ENCODE measurements at places on chromosomes 6 and 20.

- DNase-seq = no peak
Observed at GRCh38 chr20:54468082-54468481, 7.3 kb upstream of the DOK5 start.

- DNase-seq = no peak
Observed at GRCh38 chr6:44542401-44543116, 155.1 kb downstream of the CDC5L start.

- DNase-seq = no peak
Observed at GRCh38 chr6:87152526-87152955, 2.8 kb upstream of the ZNF292 start.

DNA sequence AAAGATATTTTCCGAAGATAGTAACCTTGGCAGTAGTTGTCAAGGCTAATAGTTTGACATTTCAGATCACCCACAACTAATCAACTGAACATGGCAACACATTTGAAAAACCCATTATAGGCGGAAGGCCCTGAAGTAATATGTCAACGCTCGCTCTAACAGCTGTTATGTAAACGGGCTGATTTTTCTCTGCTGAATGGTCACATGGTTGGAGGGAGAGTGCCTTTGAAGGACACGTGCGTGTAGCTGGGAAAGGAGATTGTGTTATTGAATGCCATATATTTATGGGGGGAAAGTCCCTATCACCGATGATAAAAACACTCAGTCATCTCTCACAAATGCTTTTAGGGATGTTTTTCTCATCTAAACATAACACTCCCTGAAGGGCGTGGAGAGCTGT, 160.0 kb upstream of the RALGAPA2 start:
- DNase-seq = no peak

- no peak for DNase-seq
Observed at GRCh38 chr6:88166493-88167351, 575 bp upstream of the CNR1 start.

- DNase-seq = no peak
Observed at GRCh38 chr20:22908944-22909343, 126.2 kb upstream of the SSTR4 start.

DNA sequence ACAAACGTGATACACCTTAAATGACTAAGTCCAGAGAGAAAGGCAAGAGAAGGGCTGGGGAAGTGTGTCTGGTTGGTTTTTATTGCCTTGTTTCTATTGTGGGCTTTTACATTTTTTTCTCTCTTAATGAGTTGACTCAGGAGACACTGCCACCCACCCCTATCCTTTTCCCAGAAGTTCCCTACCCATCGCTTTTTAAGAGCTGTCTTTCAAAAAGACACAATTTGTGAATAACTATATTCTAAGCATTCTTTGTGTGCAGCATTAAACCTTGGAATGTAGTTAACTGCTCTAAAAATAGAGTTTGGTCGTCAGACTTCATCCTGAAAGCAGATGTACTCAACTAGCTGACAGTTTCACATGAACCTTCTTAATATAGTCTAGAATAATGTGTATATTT, 174.9 kb downstream of the ISM1 start:
- DNase-seq = no peak

GRCh38 chr20:58447511-58448391, 58.7 kb downstream of the VAPB start:
- DNase-seq = no peak

GRCh38 chr6:85186546-85187175, 263.2 kb upstream of the NT5E start:
- no peak for DNase-seq
